Muscle of arm (tissue), 14 donors: ENCODE measurements at places on chromosomes 2 and 18.

DNA sequence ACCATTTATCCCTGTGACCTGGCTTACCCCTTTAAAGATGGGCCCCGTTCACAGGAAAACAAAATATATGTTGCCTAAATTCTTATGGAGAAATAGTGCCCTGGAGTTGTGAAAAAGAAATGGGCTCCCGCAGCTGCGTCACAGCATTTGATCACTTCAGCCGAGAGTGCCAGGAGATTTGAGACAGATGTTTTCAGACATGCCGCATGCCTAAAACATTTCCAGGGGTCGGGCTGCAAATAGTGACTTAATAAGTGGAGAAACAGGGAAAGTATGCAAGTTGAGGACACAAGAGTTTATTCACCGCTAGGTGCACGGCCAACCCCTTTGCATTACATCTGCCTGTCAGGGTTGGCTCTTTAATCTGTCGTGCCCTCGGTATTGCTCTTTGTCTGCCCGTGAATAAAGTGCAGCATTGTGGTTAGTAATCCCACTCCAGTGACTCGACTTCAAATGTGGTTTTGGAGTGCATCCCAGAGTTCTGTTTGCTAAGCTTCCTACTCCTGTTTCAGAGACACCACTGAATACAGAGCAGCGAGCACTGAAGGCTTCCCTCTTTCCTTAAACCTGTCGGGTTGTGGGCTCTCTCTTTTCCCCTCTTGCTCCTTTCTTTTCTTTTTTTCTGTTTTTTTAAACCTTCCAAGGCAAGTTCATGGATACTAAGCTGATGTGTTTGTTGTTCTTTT, 187.5 kb downstream of the LTBP1 start:
- peak; percentile 87 for DNase-seq

- DNase-seq, result no peak
These were observed 126.6 kb downstream of the VAPA start for GRCh38 chr18:10040287-10041011.

GRCh38 chr2:72793798-72794440, 31.9 kb downstream of the EXOC6B start:
- DNase-seq, result no peak

GRCh38 chr2:10188729-10189305, 66.3 kb downstream of the RRM2 start:
- no peak for DNase-seq

- DNase-seq, result no peak
These were observed 51.0 kb downstream of the LAMA3 start for GRCh38 chr18:23740105-23740830.

DNA sequence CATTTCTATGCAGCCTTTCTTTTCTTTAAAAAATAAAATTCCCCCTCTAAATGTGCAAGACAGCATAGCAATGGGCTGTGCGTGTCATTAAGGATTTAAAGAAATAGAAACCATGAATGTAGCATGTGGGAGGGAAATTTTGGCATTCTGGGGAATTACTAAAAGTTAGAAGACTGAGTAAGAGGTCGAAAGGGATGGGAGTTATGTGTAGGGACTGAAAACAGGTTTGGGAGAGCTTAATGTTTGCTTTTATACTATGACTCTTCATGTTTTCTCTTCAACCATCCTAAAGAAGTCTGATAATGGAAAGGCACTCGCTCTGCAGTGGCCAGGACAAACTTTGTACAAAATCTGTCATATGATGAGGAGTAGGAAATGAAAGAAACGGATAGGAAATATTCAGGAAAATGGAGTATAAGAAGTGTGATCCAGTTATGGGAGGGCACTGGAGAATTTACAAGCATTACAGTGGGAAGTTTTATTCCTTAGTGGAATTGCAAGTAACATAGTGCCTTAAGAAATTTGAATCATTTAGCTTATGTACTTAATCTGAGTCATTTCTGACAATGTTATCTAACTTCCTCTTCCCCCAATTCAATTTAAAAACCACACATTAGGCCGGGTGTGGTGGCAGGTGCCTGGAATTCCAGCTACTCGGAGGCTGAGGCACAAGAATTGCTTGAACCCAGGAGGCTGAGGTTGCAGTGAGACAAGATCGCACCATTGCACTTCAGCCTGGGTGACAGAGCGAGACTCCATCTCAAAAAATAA, 20.6 kb downstream of the TMEM87B start:
- no peak for DNase-seq

GRCh38 chr2:158025255-158025996, 76.2 kb upstream of the UPP2 start:
- no peak for DNase-seq

GRCh38 chr2:159287733-159288132, 1.2 kb upstream of the WDSUB1 start:
- DNase-seq, result no peak

DNA sequence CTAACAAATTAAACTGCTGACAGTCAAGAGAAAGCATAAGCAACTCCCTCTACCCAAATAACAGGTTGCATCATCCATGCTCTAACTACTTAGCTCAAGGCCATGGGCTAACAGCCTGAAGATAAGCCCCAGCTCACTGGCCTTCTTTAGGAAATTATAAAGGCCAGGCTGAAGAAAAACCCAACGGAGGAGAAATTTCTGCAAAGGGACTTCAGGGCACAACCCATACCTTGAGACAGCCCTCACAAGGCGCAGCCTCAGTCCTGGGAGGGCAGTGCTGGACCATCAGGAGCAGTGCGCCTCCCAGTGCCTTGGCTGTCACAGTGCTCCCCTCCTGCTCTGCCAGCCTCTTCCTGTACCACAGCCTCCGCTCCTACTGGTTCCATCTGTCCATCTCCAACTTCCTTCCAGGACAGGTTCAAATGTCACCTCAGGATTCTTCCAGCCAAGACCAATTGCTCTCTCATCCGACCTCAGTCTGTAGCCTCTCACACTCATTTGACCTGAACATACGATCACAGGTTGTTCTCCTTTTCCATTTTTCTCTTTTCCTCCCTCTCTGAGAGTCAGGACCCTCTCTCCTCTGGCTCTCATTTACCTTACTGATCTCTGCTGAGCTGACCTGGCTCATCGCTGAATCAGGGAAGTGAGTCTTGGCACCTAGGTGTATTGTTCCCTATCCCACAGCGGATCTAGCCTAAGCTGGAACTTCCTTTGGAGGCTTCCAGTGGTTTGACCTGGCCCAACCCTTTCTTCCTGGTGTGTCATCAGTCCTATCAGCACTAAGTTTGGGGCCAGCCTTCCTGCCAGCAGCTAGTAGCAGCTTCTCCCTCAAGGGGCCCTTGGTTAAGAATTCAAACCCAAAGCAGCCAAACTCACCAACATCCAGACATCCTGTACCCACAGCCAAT, 1.9 kb downstream of the MCFD2 start:
- no peak for DNase-seq

DNA sequence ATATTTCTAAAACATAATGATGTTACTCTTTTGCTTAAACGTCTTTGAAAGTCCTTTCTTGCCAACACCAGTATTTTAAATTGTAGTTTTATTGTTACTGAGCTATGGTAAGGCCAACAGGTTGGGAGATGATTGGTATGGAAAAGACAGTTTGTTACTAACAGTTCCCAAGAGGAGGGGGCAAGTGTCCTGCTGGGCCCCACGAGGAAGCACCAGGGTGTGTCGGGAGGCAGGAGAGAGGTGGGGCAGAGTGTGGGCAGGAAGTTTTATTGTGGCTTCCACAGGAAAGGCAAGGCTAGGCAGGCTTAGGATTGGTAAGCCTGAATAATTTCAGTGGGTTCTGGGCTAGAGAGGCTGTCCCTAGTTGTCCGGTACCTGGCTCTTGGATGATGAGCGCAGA, 134.3 kb downstream of the SOCS6 start:
- no peak for DNase-seq

GRCh38 chr2:23586741-23587306, 201.8 kb downstream of the KLHL29 start:
- DNase-seq, result no peak

DNA sequence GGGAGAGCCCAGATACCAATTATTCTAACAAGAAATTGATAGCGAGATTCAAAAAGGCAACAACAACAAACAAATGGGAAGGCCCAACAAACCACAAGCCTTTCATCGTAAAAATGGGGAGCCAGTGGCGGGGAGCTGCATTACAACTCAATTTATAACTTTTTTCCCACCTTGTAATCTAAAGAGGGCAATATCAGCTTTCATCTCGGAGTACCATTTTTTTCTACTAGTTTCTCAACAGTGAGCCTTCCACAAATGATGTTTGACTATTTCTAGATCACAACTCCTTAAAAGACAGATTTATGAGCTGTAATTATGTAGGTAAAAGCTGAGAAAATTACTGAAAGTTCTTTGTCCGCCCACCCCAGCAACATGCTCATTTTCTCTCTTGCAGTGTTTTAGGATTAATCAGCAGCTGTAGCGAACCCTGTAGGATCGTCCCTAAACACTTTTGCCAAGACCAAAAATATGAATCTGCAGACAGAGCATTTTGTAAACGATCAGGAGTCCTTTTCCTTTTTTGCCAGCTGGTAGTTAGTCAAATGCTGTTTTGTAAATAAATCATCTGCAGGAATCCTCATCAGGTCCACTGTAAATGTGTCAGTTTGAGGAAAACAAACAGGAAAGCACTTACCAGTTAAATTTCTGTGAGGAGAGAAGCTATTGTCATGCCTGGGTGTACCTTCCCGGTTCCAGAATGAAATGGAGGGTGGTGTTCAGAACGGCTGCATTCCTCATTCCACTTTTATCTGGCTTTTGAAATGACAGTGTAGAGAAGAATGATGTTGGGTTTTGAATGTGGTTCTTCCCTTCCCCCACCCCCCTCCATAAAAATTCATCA, 53.2 kb downstream of the EEF1B2 start:
- DNase-seq, result no peak

DNA sequence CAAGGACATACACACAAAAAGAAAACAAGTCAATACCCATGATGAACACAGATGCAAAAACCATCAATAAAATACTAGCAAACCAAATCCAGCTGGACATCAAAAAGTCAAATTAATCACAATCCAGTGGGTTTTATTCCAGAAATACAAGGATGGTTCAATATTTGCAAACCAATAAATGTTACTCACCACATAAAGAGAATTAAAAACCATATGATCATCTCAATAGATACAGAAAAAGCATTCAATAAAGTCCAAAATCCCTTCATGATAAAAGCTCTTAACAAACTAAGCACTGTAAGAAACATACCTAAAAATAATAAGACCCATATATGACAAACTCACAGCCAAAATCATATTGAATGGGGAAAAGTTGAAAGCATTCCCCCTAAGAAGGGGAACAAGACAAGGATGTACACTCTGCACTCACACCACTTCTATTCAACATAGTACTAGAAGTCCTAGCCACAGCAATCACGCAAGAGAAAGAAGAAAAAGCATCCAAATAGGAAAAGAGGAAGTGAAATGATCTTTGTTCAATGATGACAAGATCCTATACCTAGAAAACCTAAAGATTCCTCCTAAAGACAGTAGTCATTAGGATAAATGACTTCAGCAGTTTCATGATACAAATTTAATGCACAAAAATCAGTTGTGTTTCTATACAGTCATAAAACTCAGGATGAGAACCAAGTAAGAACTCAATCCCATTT, 62.6 kb downstream of the TRAPPC8 start:
- DNase-seq, result no peak

DNA sequence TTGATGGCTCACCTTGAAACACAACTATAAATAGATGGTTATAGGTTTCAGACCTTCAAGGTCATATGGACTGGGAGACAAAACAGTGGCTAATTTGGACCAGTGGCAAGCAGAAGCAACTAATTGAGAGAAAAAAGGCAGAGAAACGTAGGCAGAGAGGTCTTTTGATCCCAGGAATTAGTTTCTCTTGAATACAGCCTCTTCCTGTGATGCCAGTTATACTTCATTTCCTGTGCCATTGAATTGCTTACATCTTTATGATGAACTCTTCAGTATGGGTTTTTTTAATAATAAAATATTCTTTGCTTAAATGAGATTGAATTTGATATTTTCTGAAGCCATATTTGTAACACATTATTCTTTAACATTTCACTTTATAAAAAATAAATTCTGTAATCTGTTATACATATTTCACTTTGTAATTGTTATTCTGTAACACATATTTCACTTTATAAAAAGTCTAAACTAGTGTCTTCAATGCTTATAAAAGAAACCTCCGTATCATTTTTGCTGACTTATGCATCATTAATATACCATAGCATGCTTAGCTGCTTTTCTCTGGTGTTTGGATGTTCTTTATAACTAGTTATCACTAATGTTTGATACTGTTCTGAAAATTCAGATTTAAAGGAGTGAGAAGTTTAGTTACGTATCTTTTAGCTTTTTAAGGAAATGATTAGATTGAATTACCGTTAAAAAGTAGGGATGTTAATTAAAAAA, 8.9 kb downstream of the VAPA start:
- no peak for DNase-seq

- no peak for DNase-seq
These were observed 470.2 kb downstream of the TXNL1 start for GRCh38 chr18:56168049-56168781.

GRCh38 chr2:173656086-173656485, 301.4 kb downstream of the CDCA7 start:
- DNase-seq, result no peak

- DNase-seq, result no peak
These were observed 303.7 kb upstream of the HS6ST1 start for GRCh38 chr2:128622371-128622770.

- peak; percentile 90 for DNase-seq
These were observed 119.4 kb upstream of the PIEZO2 start for GRCh38 chr18:11268741-11269233.

GRCh38 chr18:78777992-78778391, 201.6 kb upstream of the SALL3 start:
- no peak for DNase-seq

- no peak for DNase-seq
These were observed 33.2 kb upstream of the NAB1 start for GRCh38 chr2:190615555-190616200.

GRCh38 chr2:37476411-37476810, 132.0 kb downstream of the QPCT start:
- DNase-seq, result no peak

DNA sequence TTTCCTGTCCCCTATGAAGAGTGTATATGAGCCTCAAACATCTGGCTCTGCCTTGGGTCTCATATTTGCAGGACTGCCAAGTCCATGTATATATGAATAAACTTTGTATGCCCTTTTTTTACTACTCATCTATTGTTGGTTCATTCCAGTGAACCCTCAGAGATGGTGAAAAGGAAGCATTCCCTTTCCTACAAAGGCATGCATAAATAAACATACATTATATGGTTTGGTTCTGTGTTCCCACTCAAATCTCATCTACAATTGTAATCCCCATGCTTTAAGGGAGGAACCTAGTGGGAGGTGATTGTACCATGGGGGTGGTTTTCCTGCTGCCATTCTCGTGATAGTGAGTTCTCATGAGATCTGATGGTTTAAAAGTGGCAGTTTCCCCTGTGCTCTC, 534.2 kb downstream of the SPAG16 start:
- DNase-seq, result no peak

DNA sequence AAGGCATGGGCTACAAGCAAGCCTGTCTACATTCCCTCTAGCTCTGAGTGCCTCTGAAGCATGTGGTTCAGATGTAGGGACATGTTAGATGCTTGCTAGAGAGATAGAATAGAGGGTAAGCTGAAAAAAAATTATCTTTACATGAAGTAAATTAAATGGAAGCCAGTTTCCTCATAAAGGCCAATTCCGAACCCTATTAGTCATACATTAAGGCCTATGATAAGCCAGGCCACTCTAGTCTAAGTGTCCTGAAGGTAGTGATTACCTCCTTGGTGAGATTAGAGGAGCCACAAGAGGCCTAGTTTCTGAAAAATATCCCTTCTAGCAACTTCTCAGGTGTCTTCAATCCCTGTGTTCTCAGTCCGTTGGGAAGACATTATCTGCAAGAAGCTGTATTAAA, 72.4 kb upstream of the NPAS2 start:
- no peak for DNase-seq
